Left ventricle myocardium inferior (tissue), 1 donor: ENCODE measurements at places on chromosomes 5 and 9. TPM values are rescaled to one million over a fixed set of nuclear protein-coding genes. Genes with fewer than 3 reads are reported as not detected.

GRCh38 chr5:77262697-77263096, 52.2 kb downstream of the PDE8B start:
- DNase-seq, result no peak

GRCh38 chr9:130107234-130107861, 53.6 kb downstream of the GPR107 start:
- DNase-seq, result peak; percentile 75

GRCh38 chr5:116176121-116176520, 91.3 kb downstream of the COMMD10 start:
- DNase-seq, result no peak

- no peak for DNase-seq
Observed at GRCh38 chr5:17257705-17258273, 40.4 kb downstream of the BASP1 start.

DNA sequence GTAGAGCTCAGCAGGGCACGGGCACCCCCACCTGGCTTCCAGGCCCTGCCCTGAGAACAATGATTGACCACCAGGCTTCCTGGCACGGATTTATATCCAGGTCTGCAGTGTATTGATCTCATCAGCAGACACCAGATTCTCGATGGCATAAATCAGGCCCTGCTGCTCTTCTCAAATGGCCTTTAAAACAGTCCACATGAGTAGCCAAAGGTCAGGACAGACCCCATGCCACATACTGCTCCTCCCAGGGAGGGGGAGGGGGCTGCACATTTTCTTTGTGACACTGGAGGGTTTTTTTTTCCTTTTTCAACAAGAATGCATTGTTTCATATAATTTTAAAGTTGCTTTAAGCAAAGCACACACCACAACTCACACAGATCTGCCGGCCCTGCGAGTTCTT, 85.4 kb downstream of the SEMA4D start:
- no peak for DNase-seq

DNA sequence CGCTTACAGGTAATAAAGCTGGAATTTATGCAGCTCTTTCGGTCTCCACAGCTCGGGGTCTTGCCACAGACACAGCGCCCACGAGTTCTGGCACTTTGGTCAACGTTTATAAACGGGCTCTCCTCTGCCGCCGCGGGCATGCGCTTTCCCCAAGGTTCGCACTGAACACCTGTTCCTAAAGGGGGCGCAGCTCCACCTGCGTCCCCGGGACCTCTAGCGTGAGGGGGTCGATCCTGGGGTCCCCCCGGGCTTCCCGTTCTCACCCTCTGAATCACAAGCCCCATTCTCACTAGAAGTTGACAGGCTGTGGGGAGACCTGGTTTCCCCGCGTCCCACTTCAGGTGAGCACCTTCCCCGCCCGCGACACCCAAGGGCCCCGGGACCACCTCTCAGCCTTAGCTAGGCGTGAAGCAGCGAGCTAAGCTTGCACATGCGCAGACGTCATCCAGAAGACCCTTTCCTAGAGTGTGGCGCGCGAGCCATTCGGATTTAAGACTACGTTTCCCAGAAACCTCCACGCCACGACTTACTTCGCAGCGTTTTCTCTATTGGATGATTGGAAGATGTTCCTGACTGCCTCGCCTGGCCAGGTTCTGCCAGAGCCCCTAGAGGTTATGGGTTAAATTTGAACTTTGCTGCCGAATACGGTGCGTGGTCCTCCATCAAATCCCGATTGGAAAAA, 21.3 kb upstream of the ZNF782 start:
- peak; percentile 25 for DNase-seq

- no peak for DNase-seq
Observed at GRCh38 chr5:101561018-101561417, 657.9 kb upstream of the ST8SIA4 start.

ST8SIA4 gene
- 3.2 TPM for total RNA-seq

DNA sequence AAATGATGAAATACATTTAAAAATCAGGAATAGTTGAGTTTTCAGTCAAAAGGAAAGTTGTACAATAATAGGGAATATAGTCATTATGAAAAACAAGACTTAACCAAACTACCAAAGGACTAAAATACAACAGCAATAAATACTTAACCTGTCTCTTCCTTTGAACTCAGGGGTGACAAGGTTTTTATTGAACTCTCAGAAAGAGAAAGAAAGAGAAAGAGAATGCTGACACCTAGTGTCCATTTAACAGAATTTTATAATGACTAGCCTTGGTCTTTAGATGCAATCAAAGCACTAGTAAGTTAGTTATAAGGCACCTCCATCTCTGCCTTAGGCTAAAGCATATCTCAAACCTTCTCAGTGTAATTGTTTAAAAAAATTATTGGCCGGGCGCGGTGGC, 47.5 kb downstream of the UIMC1 start:
- no peak for DNase-seq

POLR3G gene
- total RNA-seq, result 0.88 TPM

- DNase-seq, result no peak
Observed at GRCh38 chr9:101495810-101496209, 37.8 kb upstream of the RNF20 start.

FOXD4L3 gene
- total RNA-seq, result not detected

MELK gene
- total RNA-seq, result 0.27 TPM

- no peak for DNase-seq
Observed at GRCh38 chr5:71633255-71634155, 46.4 kb downstream of the MCCC2 start.

OLFML2A gene
- total RNA-seq, result 41.1 TPM

GRCh38 chr5:128135286-128135685, 51.7 kb downstream of the SLC12A2 start:
- DNase-seq, result no peak

- no peak for DNase-seq
Observed at GRCh38 chr9:121220996-121221663, 19.5 kb upstream of the RAB14 start.

MYMK gene
- not detected for total RNA-seq

DNA sequence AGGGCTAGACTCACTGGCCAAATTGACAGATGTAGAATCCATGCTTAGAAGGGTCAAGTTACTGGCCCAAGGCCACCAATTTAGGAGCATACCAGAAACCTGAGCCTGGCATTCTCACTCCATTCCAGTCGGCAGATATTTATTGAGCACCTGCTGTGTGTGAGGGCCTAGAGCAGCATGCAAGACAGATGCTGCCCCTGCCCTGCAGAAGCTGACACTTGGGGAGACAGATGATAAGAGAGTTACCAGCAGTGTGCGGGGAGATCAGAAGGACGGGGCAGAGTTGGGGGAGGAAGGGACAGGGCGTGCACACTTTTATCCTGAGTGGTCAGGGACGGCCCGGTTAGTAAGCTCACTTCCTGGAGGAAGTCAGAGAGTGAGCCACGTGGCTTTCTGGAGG, 111.5 kb upstream of the RAPGEF1 start:
- no peak for DNase-seq

DNA sequence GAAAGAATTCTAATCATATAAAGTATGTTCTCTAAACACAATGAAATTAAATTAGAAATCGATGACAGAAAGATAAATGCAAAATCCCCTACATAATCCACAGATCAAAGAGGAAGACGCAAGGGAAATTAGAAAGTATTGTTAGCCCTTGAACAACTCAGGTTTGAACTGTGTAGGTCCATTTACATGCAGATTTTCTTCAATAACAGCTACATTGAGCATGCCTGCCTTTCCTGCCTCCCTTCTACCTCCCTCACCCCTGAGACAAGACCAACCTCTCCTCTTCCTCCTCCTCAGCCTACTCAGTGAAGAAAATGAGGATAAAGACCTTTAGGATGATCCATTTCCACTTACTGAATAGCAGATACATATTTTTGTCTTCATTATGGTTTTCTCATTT, 75.2 kb downstream of the PLPP1 start:
- no peak for DNase-seq

DNA sequence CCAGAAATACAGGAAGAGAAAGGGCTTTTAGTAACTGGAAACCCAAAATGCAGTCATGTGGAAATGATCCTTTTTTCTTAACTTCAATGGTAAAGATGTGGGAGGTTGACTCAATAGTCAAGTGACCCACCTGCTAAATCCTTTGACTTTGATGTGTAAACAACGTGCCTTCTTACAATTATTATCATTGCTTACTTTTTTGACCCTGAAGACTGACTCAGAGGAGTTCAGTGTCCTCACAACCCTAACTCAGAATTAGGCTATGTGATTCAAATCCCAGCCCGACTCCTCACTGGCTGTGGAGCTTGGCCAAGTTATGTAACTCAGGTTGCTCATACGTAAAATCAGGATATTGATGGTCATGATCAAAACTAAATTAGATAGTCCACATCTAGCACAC, 27.9 kb downstream of the ANXA1 start:
- DNase-seq, result no peak

DNA sequence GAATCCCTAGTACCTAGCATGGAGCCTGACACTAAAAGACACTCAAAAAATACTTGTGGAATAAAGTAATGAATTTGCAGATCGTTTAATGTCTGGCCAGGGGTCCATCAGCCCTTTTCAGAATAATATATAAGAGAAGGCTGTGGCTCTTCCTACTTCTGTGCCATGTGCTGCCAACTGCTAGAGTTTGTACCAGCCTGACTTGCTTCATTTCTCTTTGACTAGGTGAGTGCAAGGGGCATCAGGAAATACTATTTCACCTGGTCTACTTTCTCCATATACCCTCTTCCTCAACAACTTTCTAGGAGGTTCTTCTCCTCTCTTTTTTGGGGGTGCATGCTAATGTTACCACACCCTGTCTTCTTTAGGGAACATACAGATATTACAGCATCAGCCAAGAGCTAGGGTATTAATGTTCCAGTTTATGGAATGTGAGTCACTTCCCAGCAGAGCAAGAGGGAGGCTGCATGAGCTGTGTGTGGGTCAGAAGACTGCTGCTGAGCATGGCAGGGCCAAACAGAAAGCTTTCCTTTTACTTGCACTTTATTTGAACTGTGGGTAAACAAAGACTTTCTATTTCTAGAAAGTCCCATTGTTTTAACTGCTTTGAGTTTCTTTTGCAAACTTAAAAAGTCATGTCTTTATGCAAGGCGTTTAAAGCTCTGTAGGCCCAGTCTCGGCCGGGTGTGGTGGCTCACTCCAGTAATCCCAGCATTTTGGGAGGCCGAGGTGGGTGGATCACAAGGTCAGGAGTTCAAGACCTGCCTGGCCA, 158.9 kb downstream of the ADAMTSL1 start:
- no peak for DNase-seq

DNA sequence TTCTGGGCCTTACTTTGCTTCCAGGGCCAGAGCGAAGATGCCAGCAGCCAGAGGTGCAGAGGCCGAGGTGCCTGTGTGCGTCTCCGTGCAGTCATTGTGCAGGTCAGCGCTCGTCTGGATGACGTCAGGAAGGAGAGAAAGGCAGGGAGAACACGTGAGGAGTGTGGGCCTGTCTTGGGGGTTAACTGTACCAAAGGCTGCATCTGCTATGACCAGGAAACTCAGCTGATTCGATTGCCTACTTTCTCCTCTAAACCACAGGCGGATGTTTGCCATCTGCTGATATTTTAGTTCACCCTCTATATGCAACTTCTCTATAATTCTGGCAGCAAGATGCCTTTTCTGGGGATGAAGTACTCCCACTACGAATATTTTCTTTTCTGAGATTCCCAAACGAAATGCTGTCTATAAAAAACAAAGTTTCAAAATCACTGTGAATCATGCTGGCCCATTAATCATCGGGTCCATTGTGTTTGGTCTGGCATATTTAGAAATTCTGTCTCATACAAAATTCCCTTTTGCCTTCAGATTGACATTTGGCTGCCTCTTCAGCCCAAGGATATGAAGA, 24.8 kb downstream of the PCSK1 start:
- no peak for DNase-seq

ARHGEF37 gene
- total RNA-seq, result 22.8 TPM

GRCh38 chr9:34954225-34954624, 3.9 kb upstream of the PHF24 start:
- DNase-seq, result no peak

DNA sequence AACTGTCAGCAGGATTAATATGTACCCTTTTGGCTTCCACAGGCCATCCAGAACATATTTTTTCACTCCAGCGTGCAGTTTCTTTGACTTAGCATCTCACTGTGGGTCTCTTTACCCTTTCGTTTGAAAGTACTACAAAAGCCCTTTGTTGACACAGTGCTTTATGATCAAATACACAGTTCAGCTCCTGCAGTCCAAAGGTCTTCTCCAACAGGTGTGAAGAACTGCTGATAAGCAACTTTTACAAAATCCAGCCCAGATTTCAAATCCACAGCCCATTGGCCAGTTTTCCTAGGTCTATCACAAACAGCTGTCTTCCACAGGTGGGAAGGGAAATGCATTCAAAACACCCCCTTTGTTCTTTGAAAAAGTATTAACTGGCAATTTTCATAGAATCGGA, 54.8 kb downstream of the MYO10 start:
- no peak for DNase-seq

- no peak for DNase-seq
Observed at GRCh38 chr9:26833792-26834191, 58.8 kb downstream of the CAAP1 start.

DNA sequence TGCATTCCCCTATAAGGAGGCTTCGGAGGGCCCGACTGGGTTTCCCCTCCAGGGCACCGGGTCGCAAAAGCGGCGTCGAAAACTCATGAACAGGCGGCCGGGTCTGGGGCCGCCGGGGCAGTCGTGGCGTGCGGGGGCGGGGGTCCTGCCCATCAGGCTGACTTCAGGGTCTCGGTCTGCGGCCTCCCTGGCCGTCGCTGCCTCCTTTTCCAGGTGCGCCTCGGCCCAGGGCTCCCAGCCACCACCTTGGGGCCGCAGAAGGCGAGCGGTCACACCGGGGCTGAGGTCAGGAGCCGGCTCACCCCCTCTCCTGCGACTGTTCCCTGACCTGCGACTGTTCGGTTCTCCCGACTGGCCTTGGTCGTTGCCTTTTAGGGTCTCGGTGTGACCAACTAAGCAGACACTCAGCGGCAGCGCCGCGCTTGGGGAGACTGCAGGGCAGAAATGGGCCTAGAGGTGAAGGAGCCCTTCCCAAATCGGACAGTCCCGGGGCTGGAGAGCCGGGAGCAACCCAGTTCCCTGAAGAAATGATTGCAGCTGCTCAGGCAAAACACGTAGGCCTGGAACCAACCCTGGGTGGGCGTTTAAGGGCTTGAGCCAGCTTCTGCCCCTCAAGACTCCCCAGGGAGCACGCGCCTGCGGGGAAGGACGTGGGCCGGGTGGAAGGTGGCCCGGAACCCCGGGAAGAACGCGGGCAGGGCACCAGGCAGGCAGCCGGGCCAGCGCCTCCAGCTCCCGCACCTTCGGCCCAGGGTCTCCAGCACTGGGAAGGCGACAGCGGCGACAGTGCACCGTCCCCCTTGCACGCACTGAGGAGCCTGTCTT, 11.2 kb downstream of the IRX2 start:
- no peak for DNase-seq

NEUROG1 gene
- not detected for total RNA-seq

CXCL14 gene
- 0.49 TPM for total RNA-seq
